ENCODE measurements at places on chromosomes 3 and 15.
A peak's percentile ranks its signal among the peaks of the same experiment; 100 is the strongest.

- DNase-seq = no peak
Observed at GRCh38 chr15:31280831-31281216, 45.8 kb upstream of the KLF13 start.

DNA sequence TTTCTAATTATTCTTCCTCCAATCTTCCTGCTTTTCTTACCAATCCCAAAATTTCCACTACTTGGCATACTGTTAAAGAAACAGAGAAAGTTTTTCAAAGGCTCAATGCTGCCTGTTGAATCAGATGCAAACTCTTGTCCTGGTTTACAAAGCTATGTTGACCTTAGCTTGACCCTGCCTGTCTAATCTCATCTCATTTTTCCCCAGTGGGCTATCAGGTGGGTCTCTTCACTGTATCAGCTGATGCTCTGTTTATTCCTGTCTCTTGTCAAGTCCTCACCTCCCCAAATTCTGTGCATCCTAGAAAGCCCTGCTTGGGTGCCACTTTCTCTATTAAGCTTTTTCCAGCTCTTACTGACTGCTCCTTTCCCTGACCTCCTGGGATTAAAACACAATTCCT, 18.2 kb downstream of the NFKBIZ start:
- no peak for DNase-seq

DNA sequence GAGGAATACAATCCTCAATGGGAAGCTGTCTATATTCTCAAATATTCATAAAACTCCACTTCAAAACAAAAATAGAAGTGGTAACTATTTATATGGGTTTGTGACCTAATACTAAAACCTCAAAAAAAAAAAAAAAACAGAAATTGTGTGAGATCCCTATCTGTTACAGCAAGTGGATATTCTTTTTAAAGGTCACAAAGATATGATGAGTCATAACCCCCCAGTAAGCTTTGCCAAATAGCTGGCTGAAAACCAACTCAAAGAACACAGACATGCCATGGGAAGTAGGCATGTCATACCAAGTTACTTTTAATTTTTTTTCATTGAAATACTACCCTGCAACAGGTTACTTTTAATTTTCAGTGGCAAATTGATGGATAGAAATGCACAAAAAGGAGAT, 62.5 kb downstream of the CBLB start:
- no peak for DNase-seq

GRCh38 chr15:97061392-97061791, 730.9 kb downstream of the NR2F2 start:
- DNase-seq = no peak

- no peak for DNase-seq
Observed at GRCh38 chr15:68528626-68529290, 50.0 kb upstream of the CORO2B start.

DNA sequence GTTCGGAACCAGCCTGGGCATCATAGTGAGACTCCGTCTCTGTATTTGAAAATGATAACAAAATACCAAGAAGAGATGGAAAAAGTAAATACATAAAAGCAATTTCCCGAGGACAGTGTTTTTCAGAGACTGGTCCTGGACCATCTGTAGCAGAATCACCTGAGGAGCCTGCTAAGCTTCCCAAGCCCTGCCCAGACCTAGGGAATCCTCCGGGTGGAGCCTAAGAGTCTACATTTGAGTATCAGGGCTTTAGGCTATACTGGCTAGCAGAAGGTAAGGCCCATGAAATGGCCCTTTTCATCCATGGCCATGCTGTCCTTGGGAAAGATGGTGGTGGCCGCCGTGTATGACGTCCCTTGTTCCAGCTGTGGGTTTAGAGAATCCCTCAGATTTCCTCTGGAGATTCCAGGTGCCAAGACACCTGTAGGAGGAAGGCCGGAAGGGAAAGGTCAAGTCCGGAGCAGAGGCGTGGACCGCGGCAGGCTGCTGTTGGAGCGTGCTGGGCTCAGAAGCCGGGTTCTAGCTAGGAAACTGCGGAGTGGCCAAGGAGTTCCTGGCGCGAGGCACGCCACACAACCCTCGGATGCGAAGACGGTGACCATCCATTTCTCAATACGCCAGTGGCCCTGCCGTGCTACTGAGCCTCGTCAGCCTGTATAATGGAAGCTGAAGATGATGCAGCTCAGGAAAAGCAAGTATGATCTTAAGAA, 50.9 kb downstream of the TMEM44 start:
- no peak for DNase-seq

- no peak for DNase-seq
Observed at GRCh38 chr3:187042874-187043458, 96.3 kb downstream of the RPL39L start.

DNA sequence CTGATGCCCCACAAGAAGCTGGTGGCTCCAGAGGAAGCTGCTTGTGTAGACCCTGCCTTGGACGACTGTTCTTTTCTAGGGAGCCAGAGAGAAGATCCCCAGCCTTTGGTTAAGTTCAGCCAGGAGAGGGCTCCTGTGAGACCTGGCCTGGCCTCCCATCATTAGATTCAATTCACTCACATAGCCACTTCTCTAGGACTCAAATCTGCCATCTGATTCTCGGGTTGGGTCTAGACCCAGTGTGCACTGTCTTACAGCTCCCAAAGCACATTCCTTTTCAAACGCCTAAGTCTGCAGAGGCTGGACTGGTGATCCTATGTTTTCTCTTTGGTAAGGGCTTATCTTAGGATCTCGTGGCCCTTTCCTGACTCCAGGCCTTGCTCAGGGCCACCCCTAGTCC, 81.7 kb upstream of the NPHP3 start:
- DNase-seq = peak; percentile 50

- DNase-seq = no peak
Observed at GRCh38 chr15:47908486-47908885, 191.2 kb downstream of the SEMA6D start.

- no peak for DNase-seq
Observed at GRCh38 chr15:52464040-52464439, 64.6 kb downstream of the MYO5A start.

- DNase-seq = no peak
Observed at GRCh38 chr3:94433811-94434210, 370.9 kb downstream of the NSUN3 start.

- DNase-seq = no peak
Observed at GRCh38 chr3:66415867-66416428, 84.9 kb downstream of the LRIG1 start.

- no peak for DNase-seq
Observed at GRCh38 chr3:101170806-101171558, 149.4 kb downstream of the IMPG2 start.

GRCh38 chr3:12675115-12675810, 11.3 kb upstream of the RAF1 start:
- no peak for DNase-seq

DNA sequence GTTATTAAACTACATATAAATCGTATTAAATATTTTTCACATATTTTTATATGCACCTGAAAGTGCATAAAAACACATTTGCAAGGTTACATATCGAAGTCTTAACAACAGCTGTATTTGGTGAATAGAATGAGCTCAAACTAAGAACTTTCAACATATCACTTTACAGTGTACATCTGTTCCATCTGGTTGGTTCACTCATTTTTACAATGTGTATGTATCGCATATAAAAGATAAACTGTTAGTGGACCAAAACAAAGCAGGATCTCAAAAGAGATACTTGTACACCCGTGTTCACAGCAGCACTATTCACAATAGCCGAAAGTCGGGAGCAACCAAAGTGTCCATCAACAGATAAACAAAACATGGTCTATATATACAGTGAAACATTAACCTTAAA, 55.8 kb downstream of the TBL1XR1 start:
- DNase-seq = no peak

DNA sequence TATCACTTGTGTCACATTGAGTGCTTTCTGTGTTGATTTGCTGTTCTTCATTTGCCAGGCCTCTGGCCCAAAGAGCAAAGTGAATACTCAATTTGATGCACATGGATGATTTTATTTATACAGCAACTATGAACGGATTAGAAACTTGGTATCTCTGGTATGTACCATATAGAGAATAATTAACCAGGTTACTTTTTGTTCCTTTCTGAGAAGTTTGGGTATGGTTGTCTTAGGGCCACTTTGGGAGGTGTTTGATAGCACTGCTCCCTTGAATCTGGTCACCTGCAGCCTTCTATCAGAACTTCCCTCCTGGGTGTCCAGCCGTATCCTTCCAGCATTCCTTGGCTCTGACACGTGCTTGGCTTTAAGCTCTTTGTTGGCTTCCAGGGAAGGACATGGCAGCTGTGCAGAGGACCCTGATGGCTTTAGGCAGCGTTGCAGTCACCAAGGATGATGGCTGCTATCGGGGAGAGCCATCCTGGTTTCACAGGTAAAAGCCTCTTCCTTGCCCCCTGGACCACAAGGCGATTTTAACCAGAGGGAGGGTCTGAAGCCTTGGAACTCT, 12.7 kb downstream of the TAGLN3 start:
- DNase-seq = no peak

DNA sequence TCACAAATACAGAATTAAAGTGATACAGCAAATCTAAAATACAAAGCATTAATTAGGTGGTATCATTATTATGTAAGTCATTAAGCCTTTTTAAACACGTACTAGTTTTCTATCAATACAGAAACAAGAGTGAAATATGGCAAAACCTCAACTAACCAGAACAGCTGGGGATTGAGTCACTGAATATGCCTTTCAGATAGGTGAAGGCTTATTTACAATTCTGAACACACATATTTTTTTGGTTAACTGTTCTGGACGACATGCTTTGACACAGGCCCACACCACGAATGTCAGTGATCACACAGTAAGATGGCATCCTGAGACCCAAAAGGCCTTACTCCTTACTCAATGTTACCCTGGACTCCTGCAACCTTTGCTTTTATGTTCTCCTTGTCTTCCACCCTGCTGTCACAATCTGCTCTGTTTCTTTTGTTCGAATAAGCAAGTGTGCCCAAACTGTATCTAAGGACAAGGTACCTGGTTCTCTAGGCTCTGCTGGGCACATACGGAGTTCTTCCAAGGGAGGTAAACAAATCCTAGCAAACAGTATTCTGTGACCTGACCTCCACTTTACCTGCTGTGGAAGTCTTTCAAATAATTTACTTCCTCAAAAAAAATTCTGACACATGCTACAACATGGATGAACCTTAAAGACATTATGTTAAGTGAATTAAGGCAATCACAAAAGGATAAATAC, 7.0 kb downstream of the SFMBT1 start:
- DNase-seq = no peak

DNA sequence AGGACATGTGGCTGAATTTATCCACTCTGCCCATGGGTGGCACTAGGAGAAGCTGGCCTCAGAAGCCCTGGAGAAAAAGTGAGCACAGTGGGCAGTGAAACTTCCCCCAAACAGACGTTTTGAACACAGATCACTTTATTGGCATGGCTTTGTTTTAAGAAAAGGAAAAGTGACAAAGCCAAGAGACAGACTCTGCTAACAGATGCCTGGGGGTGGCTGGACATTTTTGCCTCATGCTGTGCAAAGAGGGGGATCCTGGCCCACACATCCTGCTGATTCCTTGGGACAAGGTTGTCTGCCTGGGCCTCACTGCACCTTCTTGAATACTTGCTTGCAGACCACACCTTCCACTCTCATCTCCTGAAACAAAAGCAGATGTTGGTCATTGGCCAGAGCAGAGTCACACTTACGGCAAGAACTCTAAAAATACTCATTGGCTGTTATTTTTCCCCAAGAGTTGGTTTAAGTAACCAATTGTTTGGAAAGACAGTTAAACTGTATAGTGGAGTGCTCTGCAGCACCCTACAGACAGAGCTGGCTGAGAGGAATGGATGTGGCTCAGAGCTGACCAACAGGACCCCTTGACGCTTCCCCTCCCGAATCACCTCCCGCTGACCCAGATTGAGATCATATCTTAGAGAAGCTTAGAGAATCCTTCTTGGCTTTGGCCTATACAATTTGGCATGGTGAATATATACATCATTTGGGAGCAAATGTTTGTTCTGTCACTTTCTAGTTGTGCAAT, 22.0 kb downstream of the RBP1 start:
- DNase-seq = no peak

GRCh38 chr3:184688251-184688881, 23.5 kb downstream of the MAGEF1 start:
- DNase-seq = no peak

DNA sequence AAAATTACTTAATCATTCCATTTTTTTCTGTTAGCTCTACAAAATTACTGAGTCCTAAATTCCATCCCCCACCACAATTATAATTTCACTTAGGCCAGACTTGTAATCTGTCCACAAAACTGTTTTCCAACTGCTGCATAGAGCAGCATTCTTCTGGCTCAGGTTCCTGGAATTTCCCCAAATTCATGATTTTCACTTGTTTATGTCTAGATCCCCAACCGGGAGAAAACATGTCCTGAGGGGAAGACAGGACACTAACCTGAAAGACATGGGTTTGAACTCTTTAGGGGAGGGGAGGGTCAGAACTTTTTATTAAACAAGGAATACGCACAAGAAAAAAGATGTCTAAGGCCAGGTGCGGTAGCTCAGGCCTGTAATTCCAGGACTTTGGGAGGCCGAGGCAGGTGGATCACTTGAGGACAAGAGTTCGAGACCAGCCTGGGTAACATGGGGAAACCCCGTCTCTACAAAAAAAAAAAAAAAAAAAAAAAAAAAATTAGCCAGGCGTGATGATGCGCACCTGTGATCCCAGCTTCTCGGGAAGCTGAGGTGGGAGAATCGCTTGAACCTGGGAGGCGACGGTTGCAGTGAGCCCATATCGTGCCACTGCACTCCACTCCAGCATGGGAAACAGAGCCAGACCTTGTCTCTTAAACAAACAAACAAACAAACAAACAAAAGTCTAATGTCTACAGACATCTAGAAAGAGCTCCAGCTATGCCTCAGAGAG, 1.5 kb downstream of the ETFA start:
- no peak for DNase-seq

DNA sequence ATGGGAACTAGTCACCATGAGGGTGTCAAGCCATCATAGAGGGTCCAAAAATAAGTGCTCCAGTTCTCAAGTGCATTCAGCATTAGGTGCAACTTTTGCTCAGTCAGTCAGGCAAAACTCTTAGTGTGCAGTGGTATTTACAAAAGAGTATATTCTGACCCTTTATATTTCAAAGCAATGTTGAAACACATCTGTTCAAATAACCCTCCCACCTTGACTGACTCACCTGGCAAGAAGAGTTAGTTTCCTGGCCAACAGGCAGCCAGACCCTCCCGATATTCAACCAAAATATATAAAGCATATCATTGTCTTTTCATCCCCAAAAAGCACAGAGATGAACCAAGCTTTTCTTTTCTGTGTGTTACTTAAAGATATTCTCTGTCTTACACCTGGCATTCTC, 7.6 kb upstream of the COL8A1 start:
- DNase-seq = no peak

DNA sequence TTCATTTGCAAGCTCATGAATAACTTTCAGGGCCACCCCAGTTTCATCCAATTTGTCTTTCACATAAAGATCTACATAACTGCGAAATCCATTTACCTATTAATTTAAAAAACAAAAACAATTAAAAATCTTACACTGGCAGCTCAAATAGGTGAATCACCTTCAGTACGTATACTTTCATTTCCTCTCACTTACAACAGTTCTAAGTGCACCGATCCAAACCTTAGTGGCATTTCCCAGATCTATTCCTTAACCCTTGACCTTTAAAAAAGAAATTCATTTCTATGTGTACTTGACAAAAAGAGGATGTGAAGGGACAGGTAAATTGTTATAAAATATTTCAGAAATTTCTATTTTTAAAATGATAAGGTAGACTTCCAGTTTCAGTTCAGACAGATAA, 30.8 kb downstream of the TOP2B start:
- DNase-seq = no peak
